Central memory CD4-positive, alpha-beta T cell (primary cell): ENCODE measurements at places on chromosomes 13 and 19.
A peak's percentile ranks its signal among the peaks of the same experiment; 100 is the strongest.

- no peak for DNase-seq
Observed at GRCh38 chr13:110565296-110565695, 3.8 kb upstream of the RAB20 start.

DNA sequence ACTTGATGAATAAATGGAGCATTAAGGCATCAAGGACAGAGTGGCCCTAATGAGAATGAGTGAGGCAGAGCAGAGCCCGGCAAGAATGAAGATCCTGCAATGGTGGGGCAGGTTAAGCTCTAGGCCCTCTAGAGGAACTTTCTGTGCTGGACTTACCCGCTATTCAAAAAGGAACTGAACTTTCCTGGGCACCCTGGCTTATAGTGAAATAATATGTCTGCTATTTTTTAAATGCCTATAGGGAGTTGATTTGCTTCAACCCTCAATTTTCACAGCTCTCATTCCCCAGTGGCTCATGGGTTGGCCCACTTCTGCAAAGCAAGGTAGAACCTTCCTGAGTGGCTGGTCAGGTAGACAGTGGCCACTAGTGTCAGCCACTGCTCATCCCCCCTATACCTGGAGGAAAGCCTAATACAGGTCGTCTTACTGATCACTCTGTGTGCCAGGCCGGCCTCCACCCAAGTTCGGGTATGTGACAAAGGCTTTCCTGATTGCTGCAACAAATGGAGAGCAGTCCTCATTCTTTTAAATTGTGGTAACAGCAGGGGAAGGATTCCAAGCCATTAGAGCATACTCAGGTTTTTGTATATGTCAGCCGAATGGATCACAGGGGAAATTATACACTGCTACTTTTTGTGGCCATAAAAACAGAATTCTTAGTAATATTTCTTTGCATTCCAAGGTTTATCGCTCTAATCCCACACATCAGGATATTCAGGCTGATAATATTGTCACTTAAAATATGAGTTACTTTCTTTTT, 103.0 kb downstream of the KL start:
- DNase-seq: no peak

DNA sequence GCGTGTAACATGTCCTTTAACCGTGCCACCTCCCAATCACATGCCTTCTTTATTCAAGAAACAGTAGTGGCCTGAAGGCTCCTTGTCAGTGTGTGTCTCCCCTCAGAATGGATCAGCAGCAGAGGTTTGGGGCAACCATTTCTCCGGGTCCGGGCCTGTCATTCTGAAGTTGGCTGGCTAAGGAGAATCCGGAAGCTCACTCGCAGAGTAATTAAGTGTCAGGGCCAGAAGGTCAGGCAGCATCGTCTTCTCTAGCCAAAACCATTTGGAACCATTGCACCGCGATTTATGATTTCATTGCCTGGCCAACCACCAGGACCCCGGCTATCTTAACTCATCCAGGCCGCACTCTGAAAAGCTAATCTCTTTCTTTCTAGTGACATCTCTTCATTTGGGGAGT, 550.8 kb downstream of the EFNB2 start:
- DNase-seq: no peak

DNA sequence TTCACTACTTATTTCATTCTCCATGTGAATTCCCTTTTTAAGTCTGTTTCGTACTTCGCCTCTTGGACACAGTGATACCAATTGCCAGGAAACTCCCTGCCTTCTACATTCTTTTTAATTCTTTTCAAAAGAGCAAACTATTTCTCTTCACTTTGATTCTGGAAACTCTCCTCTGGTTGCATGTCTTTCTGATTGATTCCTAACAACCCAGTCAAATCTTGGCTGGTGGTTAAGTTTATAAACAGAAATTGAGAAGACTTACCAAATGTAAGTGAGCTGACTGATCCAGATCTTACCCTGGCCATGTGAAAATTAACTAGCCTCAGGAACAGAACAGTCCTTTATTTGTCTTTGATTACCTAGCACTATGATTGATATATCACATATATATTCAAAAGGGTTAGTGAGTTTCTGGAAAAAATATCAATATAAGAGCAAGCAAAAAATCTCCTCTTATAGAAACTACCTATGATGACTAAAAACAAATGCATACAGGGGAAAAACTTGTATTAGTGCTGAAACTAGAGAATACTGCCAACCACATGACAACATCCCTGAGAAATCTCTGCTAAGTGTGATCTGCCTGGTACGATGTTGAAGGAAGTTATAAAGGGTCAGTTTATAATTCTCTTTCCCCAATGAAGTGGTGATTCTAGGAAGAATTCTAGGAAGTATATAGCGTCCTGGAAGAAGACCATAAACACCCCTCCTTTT, 152.6 kb upstream of the HTR2A start:
- DNase-seq: no peak

GRCh38 chr19:1265615-1266128, 3.5 kb upstream of the CIRBP start:
- DNase-seq: no peak

DNA sequence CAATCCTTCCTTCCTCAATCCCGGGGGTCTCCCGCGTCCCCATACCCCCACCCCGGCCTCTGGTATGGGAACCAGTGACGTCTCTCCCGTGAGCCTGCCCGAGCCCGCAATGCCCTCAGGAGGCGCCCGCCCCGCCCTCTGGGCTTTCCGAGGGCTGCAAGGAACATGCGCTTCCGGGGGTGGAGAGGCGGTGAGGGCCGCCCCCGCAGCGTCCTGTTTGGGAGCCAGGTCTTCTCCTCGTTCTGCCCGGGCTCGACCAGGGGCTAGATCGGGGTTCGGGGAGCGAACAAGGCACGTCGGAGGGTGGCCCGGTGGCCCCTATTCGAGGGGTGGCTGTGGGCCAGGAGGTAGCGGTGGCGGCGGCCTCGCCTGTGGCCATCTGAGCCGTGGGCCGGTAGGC, 6.6 kb upstream of the TEX101 start:
- DNase-seq: no peak

GRCh38 chr19:14505488-14506239, 9.7 kb upstream of the GIPC1 start:
- peak; percentile 63 for DNase-seq

- no peak for DNase-seq
Observed at GRCh38 chr19:14495672-14496028, 277 bp downstream of the GIPC1 start.

DNA sequence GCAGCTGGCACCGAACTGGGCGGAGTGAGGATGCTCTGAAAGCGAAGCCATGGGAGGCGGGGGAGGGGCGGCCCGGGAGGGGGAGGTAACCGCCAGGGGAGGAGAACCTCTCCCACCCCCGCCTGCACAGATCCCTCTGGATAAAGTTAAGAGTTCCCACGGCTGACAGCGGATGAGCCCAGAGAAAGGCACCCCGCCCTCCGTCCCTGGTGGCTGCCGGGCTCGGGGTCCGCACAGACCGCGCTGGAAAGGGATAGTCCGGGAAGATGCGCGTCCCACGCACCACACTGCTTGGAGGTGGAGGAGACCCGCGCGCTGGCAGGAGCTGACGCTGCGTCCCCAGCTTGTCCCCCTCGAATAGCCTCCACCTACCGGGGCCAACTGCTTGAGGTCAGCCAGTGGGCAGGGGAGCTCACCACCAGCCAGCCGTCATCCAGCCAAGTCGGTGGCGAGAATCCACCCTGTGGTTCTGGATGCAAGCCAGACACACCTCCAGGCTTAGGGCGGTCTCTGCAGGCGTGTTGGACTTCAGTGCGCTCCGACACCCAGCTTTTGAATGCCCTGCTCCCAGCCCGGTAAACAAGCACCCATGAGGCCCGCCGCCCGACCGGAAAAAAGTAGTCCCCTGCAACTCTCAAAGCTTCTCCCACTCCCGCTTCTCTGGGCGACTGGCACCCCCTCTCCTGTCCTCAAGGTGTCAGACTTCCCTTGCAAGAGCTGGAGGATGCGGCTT, at the start of gene TRPC4:
TSS of gene TRPC4 (minus strand) at position 17 of the 733 bp plus-strand sequence. CDS start 86,439 bp downstream, outside the sequence.
- DNase-seq: no peak

DNA sequence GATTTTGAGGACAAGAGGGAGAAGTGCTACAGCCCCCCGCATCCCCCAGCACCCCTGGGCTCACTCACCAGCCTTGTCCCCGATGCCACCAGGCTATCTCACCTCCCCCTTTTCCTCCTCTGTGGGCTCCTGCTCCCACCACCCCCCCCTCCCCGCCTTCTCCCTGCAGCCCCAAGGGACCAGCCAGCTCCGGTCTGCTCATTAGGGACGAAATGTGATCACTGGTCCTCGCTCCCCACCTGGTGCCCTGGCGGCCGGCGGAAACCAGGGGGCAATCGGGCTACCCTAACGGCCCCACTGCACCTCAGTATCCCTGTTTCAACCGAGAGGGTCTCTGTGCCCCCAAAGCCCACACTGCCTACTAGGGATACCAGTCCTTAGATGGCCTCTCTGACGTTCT, 2.7 kb downstream of the GPR4 start:
- DNase-seq: no peak

GRCh38 chr19:918481-919198, 1.5 kb downstream of the KISS1R start:
- DNase-seq: no peak

GRCh38 chr13:80571346-80572307, 230.7 kb upstream of the SPRY2 start:
- no peak for DNase-seq
